Kidney epithelial cell (primary cell): ENCODE measurements at places on chromosomes 5 and 9. TPM values are rescaled to one million over a fixed set of nuclear protein-coding genes. Genes with fewer than 3 reads are reported as not detected.
A peak's percentile ranks its signal among the peaks of the same experiment; 100 is the strongest.

DNA sequence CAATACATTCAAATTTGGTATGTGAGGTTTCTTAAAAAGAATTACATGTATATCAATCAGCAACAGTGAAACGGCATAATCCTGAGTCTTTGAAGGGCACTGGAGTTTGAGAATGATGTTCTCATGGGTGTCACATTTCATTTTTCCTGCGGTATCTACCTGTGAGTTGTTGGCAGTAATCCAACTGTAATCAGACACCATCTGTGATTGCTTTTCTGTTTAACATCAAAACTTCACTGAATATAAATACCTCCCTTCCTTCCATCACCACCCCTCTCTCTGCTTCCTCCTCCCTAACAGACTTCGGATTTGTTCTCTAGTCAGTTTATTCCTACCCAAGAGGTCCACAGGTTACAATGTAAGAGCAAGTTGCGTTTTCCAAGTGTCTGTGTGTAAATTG, 275.2 kb upstream of the PCSK5 start:
- DNase-seq = no peak

DNA sequence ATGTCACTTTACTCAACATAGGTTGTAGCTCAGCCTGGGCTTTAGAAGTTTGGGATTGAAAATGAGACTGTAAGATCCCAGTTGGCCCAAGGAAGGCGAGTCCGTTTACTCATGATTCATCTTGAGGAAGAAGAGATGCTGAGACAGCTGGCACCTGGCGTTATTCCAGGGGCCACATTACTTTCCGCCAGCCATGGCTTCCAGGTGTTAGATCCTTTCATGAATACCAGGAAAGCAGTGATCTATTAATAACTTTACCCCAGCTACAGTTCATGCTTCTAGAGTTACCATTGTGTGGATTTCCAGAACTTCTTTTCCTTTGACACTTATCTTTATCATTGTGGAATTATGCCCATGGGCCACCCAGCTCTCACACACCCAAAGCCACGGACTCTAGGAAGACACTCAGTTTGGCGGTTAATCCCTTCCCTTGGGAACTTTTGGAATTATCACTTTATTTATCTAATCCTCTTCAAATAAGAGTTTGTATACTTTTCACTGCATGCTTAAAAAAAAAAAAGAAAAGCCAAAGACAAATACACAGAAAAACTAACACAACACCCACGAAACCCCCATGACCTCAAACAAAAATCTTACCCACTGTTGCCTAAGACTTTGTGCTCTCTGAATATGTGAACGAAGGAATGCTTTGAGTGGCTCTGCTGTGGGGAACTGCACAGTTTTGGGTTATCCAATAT, 26.9 kb downstream of the RAI14 start:
- DNase-seq = peak; percentile 92

DNA sequence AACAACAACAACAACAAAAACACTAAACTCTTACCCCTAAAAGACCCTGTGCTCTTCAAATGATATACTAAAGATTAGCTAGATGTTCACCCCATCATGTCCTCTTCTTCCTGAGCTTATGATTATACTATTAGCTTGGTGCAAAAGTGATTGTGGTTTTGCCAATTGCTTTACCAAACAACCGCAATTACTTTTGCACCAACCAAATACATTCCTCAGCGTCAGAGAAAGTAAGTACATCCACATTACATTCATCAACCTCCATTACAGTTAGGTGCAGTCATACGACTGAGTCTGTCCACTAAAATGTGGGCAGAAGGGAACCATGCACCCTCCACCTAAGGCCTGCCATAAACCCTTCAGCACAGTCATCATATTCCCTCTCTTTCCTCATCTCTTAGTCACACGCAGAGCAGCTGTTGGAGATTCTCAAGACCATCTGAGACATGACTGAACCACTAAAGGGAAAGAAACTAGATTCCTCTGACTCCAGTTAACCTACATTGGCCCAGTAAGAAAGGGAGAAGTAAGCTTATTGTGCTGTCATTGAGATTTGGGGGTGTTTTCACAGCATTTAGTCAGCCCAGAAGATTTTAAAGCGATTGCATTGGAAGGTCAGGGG, 181.6 kb upstream of the TLE4 start:
- DNase-seq = no peak

- DNase-seq = no peak
Measured at GRCh38 chr9:129675620-129676019, 10.2 kb downstream of the PRRX2 start.

The ABITRAM gene
- 10.6 and 12.0 TPM in 2 replicates for total RNA-seq

The FOXD4L4 gene
- total RNA-seq = 0.07 TPM in 1 of 2 replicates, not detected in the other
